Kidney epithelial cell (primary cell): ENCODE measurements at places on chromosomes 4 and X. TPM values are rescaled to one million over a fixed set of nuclear protein-coding genes. Genes with fewer than 3 reads are reported as not detected.

EXOC1L gene
- not detected in 2 replicates for total RNA-seq

DNA sequence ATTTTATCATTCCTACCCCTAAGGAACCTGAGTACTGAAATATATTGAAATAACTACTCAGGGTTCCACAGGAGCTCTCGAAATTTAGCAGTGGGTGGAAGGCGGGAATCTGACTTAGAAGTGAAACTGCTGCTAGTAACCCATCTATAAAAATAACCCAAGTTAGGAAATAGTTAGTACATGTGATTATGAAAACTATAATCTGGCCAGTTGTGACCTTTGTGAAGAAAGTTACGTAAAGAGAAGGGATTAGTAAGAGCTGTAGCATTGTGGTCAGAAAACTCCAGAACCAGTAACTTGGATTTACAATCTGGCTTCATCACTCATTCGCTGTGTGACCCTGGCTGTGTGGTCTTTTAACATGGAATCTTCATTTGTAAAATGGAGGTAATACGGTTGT lies 175.5 kb downstream of the RAPGEF2 start:
- DNase-seq, result no peak

- DNase-seq, result no peak
Measured at GRCh38 chr4:24279911-24280375, 304.4 kb downstream of the DHX15 start.

DNA sequence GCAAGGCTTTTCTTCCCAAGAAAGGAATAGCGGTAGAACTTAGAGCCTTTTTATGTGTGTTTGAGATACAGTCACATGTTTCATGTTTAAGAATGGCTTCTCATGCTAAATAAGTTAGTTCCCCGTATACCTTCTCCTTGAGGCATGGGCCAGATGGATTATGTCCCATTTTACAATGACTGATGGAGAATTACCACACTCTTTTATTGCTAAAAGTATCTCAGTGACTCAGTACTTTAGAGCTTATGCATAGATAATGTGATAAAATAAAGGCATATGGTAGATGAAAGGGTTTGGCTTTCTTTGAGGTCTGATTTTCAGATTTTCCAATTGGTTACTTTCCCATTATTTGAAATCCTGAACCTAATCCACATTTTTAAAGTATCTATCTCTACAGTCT lies 121.8 kb upstream of the BMPR1B start:
- DNase-seq, result no peak

- DNase-seq, result peak; percentile 25
Measured at GRCh38 chrX:47623540-47624027, 3.9 kb upstream of the SYN1 start.

GRCh38 chr4:148229028-148229427 lies 213.2 kb downstream of the NR3C2 start:
- DNase-seq, result no peak
